ENCODE measurements at places on chromosomes 4 and X.

DNA sequence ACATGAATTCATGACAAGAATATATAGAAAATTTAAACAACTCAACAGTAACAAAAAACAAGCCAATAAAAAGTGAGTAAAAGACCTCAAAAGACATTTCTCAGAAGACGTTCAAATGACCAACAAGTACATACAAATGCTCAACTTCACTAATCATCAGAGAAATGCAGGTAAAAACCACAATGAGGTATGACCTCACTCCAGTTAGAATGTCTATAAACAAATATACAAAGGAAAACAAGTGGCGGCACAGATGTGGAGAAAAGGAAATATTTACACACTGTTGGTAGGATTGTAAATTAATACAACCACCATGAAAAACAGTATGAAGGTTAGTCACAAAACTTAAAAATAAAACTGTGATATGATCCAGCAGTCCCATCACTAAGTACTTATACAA lies 1033.1 kb downstream of the RAPGEF2 start:
- DNase-seq, result no peak

DNA sequence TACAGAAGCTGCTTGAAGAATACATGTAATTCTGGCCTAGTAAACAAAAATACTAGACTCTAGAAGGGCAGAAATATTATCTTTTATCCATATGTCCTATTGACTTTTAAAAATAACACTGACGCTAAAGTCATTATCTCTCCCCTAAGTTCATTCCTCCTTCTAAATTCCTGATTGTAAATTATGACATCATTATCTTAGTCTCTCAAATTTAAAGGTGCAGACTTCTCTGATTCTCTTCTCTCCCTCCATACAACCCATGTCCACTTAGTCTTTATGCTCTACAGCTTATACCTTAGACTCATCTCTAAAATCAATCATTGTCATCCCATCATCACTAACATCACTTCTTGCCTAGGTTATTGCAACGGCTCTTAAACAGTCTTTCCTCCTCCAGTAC lies 327.9 kb upstream of the GRIA3 start:
- no peak for DNase-seq

DNA sequence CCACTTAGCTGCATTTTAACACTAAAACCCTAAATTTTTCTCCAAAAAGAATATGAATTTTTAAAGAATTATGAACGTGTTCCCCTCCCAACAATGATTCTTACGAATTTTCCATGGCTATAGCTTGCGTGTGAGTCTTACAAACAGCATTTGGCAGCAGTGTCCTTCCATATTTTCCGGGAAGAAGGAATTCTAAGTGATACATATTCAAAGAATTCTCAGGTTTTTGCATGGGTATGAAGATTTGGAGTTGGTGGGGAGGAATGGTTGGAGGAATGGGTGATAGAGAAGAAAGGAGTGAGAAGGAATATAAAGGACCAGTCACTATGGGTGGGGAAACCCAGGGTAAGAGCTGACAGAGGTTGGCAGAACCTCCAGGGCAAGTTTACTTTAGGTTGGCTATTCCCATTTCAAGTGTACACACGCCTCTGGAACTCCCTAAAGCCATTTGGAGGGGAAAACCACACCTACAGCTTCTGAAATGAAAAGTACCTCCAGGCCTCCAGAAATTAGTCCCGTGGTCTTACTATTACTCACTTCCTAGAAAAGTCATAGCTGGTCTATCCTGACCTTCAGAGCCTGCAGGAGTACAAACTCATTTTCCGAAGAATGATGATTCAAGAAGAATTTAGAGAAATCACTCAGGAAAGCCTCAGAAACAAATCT lies 420.8 kb upstream of the DIPK2B start:
- no peak for DNase-seq

DNA sequence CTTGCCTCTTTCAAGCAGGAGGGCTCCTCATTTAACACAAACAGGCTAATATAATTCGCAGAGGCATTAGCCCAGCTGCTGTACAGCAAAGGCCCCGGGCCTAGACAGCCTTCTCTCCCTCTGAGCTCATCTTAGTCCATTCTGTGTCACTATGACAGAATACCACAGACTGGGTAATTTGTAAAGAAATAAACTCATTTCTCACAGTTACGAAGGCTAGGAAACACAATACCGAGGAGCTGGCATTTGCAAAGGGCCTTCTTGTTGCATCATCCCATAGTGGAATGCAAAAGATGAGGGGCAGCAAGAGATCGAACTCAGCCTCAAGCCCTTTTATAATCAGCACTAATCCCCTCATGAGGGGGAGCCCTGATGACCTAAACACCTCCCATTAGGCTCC lies 48.5 kb downstream of the TSPAN5 start:
- DNase-seq, result no peak

DNA sequence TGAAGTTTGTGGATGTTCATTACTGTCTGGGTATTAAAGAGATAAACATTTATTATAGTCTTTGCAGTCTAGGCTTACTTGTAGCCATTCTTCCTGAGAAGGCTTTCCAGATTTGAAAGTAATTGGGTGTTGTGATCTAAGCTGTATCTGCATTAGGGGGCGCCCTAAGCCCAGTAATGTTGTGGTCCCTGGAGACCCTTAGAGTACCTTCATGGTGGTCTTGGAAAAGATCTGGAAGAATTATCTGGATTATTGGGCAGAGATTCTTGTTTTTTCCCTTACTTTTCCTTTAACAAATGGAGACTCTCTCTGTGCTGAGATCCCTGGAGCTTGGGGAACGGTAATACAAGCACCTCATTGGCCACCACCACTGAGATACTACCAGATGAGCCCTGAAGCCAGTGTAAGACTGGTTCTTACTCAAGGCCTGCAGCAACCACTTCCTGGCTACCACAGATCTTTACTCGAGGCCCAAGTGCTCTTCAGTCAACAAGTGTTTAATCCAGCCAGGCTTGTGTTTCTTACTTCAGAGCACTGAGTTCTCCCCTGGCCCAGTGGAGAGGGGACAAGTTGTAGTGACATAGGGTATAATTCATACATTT lies 63.1 kb downstream of the RTL3 start:
- DNase-seq, result no peak

DNA sequence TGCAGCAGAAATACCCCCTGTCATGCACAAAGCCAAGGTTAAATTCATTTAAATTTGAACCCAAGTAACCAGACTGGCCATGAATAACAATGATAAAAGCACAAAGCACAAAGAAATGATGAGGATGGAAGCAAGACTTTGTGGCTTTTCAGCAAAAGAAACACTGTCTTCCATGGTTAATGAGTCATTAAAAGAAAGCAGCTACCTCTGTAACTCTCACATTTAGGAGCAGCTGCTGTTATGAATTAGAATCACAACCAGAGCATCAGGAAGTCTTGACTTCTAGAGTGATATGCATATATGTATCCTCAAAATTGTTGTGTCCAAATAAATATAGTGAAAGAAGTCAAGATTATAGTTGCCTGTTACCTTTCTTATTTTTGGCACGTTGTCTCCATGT lies 70.7 kb upstream of the RPS6KA6 start:
- DNase-seq, result no peak
